ENCODE measurements at places on chromosomes 11 and 22.

DNA sequence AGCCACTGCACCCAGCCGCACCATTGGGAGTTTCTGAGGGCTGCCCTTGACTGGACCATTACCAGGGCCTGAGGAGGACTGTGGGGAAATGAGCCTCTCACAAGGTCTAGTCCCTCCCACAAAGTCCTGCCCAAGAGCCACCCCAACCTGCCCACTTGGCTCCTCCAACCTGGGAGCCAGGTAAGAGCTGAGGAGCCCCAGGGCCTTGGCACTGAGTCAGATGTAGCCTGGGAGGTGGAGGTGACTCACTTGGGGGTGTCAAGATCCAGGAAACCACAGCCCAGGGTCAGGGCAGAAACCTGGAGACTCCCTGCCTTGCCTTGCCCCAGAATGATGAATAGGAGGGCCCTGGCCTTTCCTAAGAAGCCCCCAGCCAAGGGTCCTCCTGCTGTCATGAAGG is 25.8 kb upstream of the P2RY2 start:
- DNase-seq: no peak

- DNase-seq: no peak
Measured at GRCh38 chr11:64403106-64403505, 44.1 kb downstream of the RPS6KA4 start.

DNA sequence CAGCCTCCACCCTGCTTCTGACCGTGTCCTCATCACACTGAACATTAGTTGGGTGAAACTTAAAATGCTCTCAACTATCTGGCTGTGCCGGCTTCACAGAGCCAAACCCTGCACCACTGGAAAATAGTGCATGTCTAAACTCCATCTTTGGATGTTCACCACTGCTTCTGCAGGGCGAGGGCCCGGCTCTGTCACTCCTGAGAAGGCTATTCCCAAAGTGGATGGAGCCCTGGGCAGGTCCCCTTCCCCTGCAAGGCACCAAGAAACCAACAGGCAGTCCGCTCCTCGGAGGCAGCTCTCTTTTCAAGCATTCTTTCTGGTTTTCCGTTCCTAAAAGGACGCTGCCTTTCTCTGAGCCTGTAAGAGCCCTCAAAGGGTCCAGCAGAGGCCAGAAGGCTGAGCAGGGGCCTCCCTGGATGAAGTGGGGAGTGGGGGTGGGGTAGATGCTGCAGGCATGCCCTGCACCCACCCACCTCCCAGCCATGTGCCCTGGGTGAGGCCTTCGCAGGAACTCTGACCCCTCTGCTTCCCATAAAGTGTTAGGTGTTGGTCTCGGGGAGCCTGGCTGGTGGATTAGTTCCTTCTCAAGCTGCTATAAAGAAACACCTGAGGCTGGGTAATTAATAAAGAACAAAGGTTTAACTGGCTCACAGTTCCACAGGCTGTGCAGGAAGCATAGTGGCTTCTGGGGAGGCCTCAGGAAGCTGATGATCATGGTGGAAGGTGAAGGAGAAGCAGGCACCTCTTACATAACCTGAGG is 23.3 kb downstream of the LINC01488 start:
- DNase-seq: no peak

DNA sequence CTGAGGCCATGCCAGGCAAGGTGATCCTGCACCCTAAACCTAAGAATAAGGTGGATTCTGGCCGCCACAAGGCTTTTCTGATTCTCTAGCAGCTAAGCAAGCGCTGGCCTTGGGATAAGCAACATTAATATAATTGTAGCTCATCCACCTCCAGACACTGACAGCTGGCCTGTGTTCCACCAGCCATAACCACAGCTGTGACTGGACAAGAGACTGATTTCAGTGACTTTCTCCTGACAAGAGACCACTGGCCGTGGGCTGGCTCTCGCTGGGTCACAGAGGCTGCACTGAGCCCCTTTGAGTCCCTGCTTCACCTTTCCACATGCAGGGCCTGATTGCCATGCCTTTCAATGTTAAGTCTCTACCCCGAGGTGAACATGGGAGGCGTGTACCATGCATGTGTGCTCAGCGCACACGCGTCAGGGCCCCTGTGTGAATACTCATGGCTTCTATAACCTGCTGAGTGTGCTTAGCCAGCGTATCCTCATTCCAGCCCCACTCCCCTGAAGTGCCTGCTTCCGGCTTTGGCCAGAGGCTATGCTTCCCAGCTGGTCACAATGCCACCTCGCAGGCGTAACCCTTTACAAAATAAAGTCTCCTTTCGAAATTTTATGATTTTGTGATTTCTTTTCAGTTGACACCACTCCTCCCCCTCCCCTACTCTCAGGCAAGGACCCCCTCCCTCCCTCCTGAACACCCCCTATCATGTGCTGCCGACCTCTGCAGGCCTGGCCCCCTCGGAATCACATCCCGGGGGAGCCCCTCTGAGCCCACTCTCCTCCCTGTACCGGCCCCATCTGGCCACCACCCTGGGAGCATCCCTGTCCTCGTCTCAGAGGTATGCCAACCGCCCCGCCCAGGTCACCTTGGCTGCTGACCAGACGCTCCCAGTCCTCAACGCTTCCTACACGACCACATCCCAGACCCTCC is 128.1 kb downstream of the CTTN start:
- no peak for DNase-seq

- no peak for DNase-seq
Measured at GRCh38 chr11:79362821-79363220, 78.0 kb downstream of the TENM4 start.

- no peak for DNase-seq
Measured at GRCh38 chr11:115244758-115245157, 259.5 kb downstream of the CADM1 start.

GRCh38 chr11:2751523-2752203 is 51.9 kb upstream of the KCNQ1OT1 start:
- no peak for DNase-seq

- no peak for DNase-seq
Measured at GRCh38 chr11:64157631-64158394, 8.1 kb downstream of the MACROD1 start.

- no peak for DNase-seq
Measured at GRCh38 chr11:29119707-29120618, 896.9 kb downstream of the KCNA4 start.

DNA sequence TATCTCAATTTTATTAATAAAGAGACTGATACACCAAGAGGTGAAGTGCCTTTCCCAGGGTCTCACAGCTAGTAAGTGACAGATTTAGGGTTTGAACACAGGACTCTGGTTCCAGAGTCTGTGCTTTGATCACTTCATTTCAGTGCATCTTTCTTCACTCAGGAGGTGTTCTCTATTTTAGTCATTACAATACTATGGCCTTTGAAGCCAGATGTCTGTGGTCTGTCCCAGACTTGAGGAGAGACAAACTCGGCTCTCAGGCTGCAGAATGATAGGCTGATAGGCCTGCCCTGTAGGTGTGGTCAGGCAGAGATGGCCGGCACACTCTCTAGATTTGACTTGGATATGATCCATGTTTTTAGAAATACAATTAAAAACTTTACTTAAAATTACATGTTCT is 478.5 kb upstream of the CCDC90B start:
- DNase-seq: no peak

GRCh38 chr11:28505232-28505631 is 397.0 kb downstream of the METTL15 start:
- no peak for DNase-seq

- no peak for DNase-seq
Measured at GRCh38 chr11:20042045-20042639, 118.1 kb downstream of the DBX1 start.

DNA sequence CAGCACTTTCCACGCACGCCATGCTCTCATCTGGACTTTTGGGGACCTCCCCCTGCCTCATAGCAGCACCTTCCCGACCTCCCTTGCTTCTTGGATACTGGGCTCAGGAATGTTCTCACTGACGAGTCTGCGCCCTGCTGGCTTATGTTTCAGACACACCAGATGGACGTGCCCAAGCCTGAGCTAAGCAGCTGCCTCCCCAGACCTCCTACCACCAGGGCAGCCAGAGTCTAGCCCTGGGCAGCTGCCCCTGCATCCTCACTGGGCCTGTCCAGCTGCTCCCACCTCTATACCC is 13.2 kb upstream of the RGL4 start:
- DNase-seq: no peak

DNA sequence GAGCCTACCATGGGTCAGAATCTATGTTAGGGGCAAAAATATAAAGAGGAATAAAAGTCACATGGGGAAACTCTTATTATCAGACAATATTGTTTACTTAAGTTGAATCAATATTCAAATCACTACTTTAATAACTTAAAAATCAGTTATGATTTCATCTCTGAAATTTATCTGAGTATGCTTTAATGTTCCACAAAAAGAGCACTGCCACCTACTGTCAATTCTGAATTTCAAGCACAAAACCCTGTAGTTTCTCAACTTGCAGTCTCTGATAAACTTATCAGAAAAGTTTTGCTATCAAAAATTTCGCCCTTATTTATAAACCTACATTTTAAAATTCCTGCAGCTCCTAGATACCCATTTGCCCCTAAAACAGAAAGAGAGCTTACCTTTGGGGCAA is 47.3 kb downstream of the RDX start:
- no peak for DNase-seq

- no peak for DNase-seq
Measured at GRCh38 chr11:103545551-103545950, 436.3 kb downstream of the DYNC2H1 start.

DNA sequence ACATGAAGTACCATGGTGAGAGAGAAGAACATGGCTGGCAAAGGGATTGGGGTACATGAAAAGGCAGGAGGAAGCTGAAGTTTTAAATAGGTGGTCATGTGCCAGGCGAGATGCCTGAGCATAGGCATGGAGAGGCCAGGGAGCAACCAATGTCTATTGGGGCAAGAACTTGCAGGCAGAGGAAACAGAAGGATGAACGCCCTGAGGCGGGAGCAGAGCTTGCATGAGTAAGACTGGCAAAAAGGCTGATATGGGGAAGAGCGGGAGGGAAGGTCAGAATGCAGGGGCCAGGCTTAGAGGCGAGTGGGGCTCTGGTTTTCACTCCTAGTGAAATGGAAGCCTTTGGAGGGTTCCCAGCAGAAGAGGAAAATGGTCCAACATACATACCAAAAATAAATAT is 52.5 kb upstream of the VSTM5 start:
- no peak for DNase-seq

GRCh38 chr11:11291041-11292015 is 61.7 kb downstream of the CSNK2A3 start:
- DNase-seq: no peak

DNA sequence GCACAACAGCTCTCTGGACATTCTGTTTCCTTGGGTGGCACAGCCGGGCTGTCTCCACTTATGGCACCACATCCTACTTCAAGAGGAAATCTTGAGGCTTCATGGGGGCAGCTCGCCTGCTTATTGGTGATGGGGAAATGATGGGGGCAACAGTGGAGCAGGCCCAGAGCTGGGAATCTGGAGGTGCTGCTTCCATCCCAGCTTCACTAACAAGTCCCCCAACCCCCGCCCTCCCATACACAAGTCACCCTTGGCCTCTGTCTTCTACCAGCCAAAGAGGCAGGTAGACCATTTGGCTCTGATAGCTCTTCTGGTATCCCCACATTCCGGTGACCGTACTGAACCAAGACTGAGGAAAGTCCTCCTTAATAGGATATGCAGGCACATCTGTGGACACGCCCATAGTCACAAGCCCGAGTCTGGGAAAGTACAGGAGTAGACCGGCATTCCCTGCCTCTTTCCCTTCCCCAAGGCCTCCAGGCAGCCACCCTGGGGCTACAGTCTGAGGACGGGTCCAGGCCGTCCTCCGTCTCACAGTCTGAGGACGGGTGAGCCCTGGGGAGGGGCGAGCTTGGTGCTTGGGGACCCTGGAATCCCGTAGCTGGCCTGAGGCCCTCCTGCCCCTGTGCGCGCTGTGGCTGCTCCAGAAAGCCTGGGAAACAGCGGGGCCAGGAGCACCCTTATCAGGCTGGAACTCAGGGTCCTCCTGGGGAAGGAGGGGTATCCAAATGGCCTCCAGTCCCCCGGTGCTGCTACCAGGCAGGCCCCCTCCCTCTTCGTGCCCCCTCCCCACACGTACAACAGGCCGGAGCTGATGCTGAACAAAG is 145.6 kb downstream of the FEZ1 start:
- no peak for DNase-seq

GRCh38 chr11:125235071-125235471 is 70.5 kb downstream of the PKNOX2 start:
- no peak for DNase-seq

DNA sequence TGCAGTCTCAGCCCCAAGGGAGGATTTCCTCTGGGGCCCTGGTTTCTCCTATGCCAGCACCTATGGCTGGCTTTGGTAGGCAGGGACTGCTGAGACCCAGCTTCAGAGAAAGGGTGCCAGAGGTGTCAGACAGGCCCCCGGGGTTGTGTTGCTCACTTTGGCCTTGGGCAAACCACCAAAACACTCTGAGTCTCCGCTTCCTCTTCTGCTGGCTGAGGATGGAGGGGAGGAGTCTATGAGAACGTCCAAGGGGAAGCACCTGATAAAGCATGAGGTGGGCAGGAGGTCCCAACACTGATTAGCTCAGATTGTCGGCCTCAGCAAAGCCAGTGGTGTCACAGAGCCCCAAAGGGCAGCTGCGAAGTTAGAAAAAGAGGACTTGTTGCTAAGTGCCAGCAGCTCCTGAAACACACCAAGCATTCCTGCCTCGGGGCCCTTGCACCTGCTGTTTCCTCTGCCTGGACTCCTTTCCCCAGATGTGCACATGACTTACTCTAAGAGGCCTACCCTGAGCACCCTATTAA is 10.5 kb downstream of the SMTNL1 start:
- no peak for DNase-seq

DNA sequence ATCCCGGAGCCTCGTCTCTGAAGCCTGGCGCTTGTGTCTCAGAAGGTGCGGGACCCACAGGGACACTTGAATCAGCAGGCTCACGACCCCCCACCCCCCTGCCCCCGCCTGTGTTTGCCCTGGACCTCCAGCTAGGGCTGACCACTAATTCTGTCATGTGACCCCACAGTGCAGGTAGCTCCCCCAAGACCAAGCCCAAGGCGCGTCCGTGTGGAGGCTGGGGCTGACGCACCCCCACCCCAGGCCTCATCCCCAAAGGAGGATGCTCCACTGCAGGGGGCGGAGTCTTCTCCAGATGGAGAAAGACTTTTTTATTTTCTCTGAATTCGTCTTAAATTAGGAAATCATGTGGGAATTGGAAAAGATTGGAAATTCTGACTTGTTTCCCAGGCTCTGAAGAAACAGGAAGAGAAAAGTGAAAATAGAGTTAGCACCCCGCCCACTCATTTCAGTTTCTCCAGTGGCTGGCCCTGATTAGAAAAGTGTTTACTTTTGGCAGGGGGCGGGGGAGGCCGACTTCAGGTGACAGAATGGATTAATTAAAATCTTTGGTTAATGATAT is 1.0 kb upstream of the RELA start:
- peak; percentile 75 for DNase-seq

- DNase-seq: peak; percentile 44
Measured at GRCh38 chr22:38870791-38871359, 1.1 kb downstream of the CBX6 start.

- no peak for DNase-seq
Measured at GRCh38 chr11:131756479-131757110, 386.2 kb downstream of the NTM start.

GRCh38 chr11:1234771-1235305 is 12.0 kb downstream of the MUC5B start:
- DNase-seq: no peak

DNA sequence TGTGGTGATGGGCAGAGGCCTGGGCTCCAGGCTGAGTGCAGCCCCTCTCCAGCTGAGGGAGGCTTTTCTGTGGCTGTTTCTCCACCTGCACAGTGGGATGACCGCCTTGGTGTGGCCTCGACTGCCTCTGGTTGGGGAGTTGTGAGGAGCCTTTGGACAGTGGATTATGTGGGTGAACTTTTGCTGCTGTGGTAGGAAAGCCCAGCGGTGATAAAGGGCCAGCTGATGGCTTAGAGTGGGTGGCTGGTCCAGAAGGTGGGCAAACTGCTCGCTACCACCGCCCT is 1.4 kb upstream of the ESRRA start:
- no peak for DNase-seq

All from erythroblast (primary cell).